ENCODE measurements at places on chromosomes 16 and 17. TPM values are rescaled to one million over a fixed set of nuclear protein-coding genes. Genes with fewer than 3 reads are reported as not detected.

ADGRG1 gene
- total RNA-seq: 40.0 TPM

TMEM88 gene
- 13.1 TPM for total RNA-seq

TEX14 gene
- not detected for total RNA-seq

DNA sequence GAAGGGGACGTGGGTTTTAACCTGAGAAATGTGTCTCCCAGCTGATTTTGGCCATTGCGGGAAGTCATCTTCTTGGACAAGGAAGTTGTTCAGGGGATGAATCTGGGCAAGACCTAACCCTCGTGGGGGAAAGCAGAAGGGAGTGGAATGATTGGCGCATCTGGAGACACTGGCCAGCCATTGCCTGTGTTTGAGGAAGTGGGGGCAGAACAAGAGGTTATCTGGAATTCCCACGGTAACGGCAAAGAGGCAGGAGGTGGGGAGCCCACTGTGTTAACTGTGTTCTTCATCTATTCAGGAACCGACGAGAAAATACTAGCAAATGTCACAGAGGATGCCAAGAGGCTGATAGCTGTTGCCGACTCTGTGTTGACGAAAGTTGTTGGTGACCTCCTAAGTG is 66.9 kb downstream of the RNF213 start:
- no peak overlapping the region for H3K4me3 ChIP-seq
- peaks cover 82% of the 10 kb centered on the region for H3K36me3 ChIP-seq
- H3K27ac ChIP-seq: no peak overlapping the region
- DNase-seq: no peak
- no peaks in the 10 kb centered on the region for H3K27me3 ChIP-seq

- no peaks in the 10 kb centered on the region for H3K4me1 ChIP-seq
- H3K36me3 ChIP-seq: no peaks in the 10 kb centered on the region
- no peak for DNase-seq
- H3K27ac ChIP-seq: no peak overlapping the region
- no peaks in the 10 kb centered on the region for H3K27me3 ChIP-seq
- no peak overlapping the region for H3K4me3 ChIP-seq
Measured at GRCh38 chr17:52744179-52744578, 585.7 kb upstream of the CA10 start.

HBA1 gene
- total RNA-seq: not detected

GRCh38 chr16:3065069-3065741 is at the start of gene IL32:
TSS of gene IL32 (plus strand) at chr16:3065640. CDS start at chr16:3065812, 172 bp downstream.
- peak; percentile 89 for DNase-seq
- H3K27me3 ChIP-seq: no peaks in the 10 kb centered on the region
- no peaks in the 10 kb centered on the region for H3K36me3 ChIP-seq
- H3K4me1 ChIP-seq: peaks cover 6% of the 10 kb centered on the region

DNA sequence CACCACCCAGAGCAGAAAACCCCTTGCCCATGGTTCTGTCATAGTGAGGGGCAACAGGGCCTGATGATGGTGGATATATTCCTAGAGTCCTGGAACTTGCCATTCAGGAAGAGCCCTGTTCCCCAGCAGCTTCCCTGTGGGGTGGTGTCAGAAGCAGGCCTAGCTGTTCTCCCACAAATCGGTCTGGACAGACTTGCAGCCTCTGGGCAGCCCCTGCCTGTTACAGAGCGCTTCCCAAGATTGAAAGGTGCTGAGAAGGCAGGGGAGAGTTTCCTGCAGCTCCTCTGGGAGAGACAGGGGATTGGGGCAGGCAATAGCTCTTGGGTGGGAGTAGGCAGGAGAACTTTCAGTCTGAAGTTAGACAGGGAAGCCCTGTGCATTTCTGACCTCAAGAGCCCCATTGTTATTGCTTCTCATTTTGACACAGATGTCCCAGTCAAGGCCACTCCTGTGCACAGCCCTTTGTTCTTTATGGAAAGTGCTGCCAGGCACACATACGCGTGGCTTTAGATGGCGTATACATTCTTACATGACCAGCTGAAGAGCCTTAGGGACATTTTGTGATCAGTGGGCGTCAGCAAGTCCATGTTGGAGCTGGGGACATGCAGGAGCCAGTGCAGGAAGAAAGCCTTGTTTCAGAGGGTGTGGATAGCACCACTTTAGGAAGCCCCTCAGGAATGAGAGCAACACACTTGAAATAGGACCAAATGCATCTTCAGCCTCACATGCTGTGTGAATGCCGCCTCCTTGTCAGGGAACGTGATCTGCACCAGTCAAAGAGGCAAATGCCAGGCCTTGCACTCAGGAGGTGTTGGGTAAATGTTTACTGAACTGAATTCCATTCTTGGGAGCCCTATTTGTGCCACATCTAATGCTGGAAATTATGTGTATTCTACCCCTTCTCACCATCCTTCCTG is 67.5 kb downstream of the GNAO1 start:
- no peaks in the 10 kb centered on the region for H3K36me3 ChIP-seq
- H3K27ac ChIP-seq: peak overlapping the region; percentile 64
- H3K4me1 ChIP-seq: peaks cover 4% of the 10 kb centered on the region
- no peaks in the 10 kb centered on the region for H3K27me3 ChIP-seq
- H3K4me3 ChIP-seq: no peak overlapping the region
- DNase-seq: no peak

- H3K4me3 ChIP-seq: no peak overlapping the region
- no peak overlapping the region for H3K27ac ChIP-seq
- H3K4me1 ChIP-seq: no peaks in the 10 kb centered on the region
Measured at GRCh38 chr16:69787883-69788282, 25.8 kb downstream of the WWP2 start.

USH1G gene
- total RNA-seq: not detected

DNA sequence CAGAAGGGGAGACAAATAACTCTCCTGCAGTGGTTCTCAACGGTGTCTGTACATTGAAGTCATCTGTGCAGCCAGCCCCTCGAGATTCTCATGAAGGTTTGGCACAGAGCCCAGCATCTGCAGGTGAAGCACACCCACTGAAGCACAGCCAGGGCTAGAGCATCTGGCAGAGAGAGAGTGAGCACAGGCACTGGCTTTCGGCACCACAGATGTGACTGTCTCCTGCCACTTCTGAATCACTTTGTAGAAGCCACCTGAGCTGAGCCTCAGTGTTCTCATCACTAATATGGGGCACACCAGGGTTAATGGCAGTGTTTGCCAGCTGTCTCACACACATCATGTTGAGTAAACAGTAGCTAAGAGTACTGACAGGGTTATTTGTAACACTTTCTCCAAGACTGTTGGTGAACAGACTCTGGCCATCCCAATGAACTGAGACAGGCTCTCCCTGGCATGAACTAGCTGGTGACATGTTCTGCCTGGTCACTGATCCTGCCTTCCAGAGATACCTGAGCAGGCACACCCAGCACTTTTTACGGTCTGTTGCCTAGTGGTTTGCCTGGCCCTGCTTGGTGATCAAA is 10.9 kb downstream of the HSPB9 start:
- no peak overlapping the region for H3K4me3 ChIP-seq
- H3K27ac ChIP-seq: peak overlapping the region; percentile 84
- peak; percentile 64 for DNase-seq

Data from transverse colon (tissue), 4 donors.